Stimulated activated CD8-positive, alpha-beta memory T cell treated with anti-CD3 and anti-CD28 coated beads, Interleukin-2, amount 100 ng/mL, for 1 hour (primary cell): ENCODE measurements at places on chromosomes 1 and 21.

- no peak for DNase-seq
Measured at GRCh38 chr1:56072310-56072709, 507.1 kb downstream of the PLPP3 start.

DNA sequence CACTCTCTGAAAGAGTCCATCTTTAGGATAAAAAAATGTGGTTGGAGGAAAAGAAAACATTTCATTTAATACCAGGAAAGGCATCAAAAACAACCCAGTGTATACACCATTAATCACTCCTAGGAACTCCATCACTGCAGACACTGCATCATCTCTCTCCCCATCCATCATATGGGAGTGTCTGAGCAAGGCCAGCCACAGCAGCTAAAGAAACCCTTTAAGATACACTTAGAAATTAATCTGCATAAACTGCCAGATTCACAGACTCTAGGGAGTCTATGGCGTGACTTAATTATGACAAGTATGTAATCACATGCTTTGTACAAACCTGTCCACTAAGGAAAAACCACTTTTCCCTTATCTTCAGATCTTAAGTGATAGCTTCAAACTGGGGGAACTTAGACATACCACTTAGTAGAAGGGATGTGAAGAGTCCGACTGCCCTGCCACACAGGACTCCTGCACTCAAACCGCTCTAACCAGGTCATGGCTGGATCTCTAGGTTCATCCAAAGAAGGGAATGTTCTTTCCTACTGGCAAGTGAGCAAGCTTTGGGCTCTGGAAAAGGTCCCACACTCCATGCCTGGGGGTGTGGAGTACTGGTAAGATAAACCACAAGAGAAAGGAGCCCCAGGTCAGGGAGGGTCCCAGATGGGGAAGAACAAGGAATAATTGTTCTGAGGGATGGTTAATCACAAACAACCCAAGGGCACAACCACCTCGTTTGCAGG, 61.0 kb upstream of the C8B start:
- DNase-seq, result no peak

DNA sequence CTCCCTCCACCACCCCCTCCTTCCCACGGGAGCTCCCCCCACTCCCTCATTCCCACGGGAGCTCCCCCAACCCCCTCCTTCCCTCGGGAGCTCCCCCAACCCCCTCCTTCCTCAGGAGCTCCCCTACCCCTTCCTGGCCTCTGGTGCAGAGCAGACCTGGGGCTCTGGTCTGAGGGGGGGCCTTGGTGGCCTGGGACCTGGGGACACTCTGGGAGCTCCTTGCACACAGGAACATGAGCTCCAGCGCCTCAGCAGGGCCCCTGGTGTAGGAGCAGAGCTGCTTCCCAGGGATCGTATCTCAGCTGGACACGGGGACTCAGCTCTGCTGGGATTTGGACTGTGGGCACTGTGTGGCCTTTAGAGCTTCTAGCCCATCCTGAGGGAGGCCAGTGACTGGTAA, 19.7 kb upstream of the PRSS38 start:
- no peak for DNase-seq

- DNase-seq, result no peak
Measured at GRCh38 chr1:76959556-76959955, 92.3 kb downstream of the ST6GALNAC5 start.

GRCh38 chr1:2981981-2982614, 39.2 kb upstream of the ACTRT2 start:
- DNase-seq, result no peak

GRCh38 chr1:45840704-45841103, 37.3 kb downstream of the MAST2 start:
- no peak for DNase-seq

DNA sequence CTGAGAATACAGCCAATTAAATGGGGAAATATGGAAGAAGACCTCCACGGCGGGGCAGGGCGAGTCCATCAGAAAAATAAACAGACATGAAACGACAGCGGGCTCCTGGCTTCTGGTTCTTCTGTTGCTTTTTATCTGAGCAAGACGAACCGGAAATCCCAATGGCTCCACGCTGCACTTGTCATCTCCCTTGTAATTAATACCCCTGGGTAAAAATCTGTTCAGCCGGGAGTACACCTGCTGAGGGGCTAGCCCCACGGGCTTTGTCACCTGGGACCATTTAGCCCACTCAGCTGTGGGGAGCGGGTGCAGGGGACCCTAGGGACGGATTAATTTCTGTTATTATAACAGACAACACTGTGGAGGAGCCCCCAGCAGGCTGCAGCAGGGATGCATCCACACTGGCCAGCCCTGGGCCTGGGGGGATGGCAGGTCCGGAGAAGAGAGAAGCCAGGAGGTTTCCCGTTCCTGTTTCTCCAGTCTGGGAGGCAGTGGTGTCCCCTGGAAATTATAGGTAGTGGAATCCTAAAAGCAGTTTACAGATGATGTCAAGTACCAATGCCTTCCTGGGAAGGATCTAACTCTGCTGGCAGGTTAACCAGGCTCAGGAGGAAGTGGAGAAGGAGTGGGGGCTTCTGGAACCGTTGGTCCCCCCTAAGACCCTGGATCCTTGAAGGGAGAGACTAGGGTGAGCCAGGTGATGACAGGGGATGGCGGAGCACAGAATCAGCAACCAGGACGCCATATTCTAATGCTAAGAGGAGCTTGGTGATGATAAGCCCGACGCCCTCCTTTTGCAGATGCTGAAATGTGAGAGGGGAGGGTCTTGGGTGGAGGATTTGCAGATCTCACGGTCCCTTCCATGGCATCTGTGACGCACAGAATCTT, 566.1 kb downstream of the PTPRU start:
- no peak for DNase-seq

DNA sequence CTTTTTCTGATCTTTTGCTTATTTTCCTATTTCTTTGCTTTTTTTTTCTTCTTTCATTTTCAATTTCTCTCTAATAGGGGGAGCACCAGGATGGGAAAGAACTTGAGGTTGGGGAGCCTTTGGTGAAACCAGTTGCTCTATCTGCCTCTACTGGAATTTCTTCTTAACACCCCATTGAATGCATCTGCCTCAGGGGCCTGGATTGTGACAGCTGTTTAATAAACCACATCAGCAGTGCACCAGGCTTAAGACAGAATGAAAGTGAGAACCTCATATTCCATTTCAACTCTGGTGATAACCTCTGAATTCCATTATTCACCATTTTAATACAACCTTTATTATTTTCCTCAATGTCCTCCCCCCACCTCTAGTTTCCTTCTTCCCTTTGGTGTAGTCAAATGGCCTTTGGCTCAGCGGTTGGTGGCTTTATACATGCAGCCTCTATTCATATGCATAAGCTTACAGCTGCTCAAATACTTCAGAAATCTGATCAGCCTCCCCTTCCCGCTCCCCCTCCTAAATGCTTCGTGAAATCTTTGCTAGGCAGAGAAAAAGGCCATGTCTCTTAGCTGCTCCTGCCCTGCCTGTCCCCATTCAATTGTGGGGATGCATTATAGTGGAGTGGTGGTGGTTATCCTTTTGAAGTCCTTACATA, 537.3 kb upstream of the PLXNA2 start:
- DNase-seq, result no peak

- DNase-seq, result no peak
Measured at GRCh38 chr1:218837051-218837450, 336.6 kb upstream of the LYPLAL1 start.

- no peak for DNase-seq
Measured at GRCh38 chr1:244919320-244920282, 55.3 kb upstream of the HNRNPU start.

DNA sequence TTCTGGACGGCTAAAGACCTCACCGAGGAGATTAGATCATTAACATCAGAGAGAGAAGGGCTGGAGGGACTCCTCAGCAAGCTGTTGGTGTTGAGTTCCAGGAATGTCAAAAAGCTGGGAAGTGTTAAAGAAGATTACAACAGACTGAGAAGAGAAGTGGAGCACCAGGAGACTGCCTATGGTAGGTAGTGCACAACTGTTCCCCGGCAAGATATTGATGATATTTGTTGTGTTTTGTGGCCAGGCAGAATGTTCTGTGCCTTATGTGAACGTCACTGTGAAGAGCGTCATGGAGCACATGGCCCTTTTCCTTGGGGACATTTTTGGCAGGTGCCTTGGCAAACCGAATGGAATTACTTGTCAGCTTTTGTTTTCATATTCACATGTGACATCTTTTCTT, 191.7 kb downstream of the DISC1 start:
- no peak for DNase-seq

DNA sequence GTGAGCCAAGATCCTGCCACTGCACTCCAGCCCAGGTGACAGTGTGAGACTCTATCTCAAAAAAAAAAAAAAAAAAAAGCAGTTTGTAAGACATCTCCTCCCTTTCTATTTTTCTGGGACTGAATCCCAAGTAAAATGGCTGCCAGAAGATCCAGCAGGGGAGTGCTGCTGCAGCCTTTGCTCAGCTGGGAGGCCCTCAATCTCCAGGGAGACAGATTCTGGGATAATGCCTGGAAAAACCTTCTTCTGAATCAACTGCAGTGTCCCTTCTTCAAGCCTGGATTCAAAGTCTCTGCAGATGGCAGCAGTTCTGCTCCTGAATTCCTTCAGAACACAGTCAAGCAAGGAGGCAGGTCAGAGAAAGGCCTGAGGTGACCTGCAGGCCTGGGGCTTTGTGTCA, 191.0 kb upstream of the NRIP1 start:
- DNase-seq, result no peak

DNA sequence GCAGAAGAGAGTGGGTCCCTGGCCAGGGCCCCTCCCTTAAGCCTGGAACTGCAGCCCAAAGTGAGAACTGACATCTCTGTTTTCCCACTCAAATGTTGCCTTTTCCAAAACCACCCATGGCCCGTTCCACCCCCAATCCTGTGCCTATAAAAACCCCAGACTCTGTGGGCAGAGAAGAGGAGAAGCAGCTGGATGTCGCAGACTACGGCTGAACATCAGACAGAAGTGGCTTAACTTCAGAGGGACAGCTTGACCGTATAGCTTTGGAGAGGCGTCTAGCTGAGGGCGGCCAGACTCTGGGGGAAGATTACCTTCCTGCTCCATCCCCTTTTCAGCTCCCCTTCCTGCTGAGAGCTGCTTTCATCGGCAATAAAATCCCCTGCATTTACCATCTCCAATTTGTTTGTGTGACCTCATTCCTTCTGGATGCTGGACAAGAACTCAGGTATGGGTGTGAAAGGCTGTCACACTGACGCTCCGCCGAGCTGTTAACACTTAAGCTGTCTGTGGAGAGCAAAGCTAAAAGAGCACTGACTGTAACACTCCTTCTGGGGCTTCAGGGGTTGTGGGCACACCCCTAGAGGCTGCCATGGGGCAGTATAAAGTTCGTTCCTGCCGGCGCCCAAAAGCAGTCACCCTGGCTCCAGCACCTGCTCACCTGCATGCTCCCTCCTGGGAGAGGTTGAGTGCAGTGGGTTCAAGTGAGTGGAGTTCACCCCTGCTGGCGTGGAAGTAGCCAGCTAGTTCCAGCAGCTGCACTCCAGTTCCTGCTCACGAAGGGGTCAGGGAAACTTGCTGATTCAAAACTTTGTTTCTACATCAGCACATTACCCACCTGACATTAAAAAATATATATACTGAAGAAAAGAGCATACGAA, 19.6 kb upstream of the ERO1B start:
- DNase-seq, result no peak

GRCh38 chr1:93002781-93003180, 41.5 kb upstream of the DIPK1A start:
- no peak for DNase-seq

DNA sequence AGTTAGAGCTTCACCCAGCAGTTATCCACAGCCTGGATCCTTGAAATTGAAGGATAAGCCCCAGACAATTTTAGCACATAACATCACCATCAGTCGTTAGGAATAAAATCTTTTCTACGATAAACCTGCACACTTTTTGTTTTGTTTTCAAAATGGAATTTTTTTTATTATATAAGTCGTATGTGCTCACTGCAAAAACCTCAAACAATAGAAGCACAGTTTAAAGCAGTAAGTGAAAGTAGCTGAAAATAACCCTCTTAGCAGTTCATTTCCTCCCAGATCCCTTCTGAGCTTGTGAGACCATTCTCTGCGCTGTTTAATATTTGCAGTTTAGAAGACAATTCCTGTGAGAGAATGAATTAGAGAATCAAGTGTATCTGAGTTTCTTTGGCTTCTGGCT, 38.3 kb downstream of the ELK4 start:
- DNase-seq, result no peak
